ENCODE measurements at places on chromosomes 6 and 20.

- DNase-seq = no peak
Measured at GRCh38 chr20:51076786-51077685, 54.1 kb upstream of the KCNG1 start.

- DNase-seq = no peak
Measured at GRCh38 chr6:132648356-132648755, 10.6 kb downstream of the TAAR1 start.

GRCh38 chr20:1391640-1392442 is 1.0 kb downstream of the FKBP1A start:
- DNase-seq = no peak

GRCh38 chr6:166019214-166019613 is 148.4 kb downstream of the TBXT start:
- no peak for DNase-seq

DNA sequence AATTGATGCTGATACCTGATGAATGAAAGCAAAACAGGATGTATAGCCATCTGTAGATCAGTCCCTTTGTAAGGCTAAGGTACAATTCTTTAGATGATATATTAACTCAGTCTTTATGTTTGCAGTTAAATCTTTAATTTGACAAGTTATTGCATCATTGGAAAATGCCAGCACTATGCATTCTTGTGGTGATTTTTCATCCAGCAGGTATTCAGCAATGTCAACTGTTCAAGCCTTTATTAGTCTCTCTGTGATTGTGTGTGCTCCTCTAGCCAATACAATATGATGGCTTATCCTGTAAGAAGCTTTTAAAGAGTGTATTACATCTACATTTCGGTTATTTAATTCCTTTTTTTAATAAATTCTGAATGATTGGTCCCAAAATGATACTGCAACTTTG is 34.3 kb downstream of the HLA-DMB start:
- DNase-seq = no peak

DNA sequence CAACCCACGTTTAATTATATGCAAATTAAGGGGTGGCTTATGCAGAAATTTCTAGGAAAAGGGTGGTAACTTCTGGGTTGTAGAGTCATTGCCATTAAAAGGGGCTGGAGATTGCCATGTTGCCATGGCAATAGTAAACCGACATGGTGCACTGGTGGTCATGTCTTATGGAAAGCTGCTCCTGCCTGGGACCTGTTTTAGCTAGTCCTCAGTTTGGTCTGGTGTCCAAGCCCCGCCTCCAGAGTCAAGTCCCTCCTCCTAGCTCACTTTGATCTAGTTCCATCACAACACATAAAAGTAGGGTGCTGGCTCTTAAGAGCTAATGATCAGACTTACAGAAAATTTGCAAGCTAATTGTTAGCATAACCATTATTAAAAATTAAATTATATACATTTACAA is 5.3 kb downstream of the SLC22A2 start:
- no peak for DNase-seq

GRCh38 chr6:125469915-125470314 is 168.1 kb upstream of the HDDC2 start:
- no peak for DNase-seq

DNA sequence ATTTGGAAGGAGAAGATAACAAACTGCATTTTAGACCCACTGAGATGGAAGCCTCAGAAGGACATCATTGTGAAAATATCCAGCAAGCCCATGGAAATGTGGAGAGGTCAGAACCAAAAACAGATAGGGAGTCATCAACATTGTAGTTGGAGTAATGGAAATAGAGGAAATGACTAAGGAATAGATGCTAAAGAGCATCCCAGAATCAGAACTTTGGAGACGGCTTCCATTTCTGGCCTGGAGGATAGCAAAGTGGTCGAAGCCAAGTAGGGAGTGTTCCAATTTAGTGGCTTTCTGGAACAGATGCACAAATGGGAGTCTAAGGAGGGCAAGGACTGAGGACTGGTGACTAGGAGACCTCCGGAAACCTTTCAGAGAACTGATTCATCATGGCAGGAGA is 3.6 kb downstream of the BEND6 start:
- no peak for DNase-seq

GRCh38 chr6:169269180-169270076 is 15.8 kb upstream of the THBS2 start:
- DNase-seq = peak; percentile 23

DNA sequence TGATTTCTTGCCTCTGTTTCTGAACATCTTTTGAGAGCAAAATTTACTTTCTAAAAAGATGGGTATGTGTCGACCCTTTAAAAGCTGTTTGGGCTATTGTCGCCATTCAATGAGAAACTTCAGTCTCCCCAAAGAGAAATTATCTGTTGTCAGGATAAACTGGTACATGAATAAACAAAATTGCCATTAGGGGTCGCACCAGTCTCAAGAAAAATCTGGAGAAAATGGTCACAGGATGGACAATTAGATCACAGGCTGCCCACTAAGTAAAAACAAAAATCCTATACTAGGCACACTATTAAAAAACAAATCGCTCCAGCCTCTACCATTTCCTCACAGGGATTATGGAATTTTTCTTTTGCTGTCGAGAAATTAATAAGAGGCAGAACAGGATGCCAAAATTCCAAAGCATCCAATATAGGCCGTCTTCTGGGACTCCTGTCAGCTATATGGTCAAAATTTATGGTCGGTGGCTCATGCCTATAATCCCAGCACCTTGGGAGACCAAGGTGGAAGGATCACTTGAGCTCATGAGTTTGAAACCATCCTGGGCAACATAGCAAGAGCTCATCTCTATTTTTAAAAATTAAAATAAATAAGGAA is 5.5 kb upstream of the HLA-E start:
- no peak for DNase-seq

GRCh38 chr6:46699970-46700369 is 12.3 kb downstream of the TDRD6 start:
- DNase-seq = no peak

DNA sequence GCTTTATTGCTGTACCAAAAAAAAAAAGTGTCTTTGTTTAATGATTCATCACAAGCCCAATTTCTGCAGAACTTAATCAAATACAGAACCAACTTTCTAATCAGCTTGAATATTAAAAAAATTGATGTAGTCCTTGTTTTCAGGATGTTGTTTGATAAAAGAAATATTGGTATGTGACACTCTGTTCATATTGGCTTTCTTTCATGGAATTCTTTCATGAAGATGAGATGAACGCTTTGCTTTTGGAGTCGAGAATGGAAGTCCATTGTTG is 184.3 kb downstream of the ZNF217 start:
- DNase-seq = no peak

DNA sequence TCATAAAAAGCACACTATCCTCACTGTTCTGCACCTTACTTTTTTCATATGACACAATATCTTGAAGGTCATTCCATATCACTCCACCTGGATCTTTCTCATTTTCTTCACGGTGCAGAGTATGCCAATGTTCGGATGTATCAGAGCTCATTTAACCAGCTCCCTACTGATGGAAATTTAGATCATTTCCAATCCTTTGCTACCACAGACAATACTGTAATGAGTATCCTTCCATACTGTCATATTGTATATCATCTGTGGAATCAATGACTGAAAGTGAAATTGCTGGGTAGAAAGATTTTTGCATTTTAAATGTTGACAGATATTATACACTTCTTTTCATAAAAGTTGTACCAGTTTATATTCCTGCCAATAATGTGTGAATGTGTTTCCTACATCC is 2.2 kb upstream of the RAB44 start:
- DNase-seq = no peak

DNA sequence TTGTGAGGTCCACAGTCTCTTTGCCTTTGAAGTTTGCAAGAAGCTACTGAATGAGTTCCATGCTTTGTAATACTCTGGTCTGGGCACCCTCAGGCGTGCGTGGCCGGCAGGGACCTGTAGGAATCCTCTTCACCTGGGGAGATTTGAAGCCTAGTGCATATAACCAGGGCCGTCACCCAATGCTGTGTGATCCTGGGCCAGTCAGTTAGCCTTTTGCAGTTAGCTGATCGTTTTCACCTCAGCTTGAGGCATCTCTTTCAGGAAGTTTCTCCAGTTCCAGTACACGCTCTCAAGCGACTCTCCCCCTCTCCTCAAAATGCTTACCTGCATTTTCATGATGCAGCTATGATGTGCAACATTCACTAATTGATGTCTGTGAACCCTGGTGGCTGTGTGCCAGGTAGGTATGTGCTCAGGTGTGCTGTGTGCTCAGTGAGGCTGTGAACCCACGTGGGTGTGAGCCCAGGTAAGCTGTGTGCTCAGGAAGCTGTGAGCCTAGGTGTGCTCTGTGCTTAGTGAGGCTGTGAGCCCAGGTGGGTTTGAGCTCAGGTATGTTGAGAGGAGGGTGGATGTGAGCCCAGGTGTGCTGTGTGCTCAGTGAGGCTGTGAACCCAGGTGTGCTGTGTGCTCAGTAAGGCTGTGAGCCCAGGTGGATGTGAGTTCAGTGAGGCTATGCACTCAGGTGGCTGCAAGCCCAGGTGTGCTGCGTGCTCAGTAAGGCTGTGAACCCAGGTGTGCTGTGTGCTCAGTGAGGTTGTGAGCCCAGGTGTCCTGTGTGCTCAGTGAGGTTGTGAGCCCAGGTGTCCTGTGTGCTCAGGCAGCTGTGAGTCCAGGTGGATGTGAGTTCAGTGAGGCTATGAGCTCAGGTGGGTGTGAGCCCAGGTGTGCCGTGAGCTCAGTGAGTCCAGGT is 120.4 kb downstream of the PHACTR3 start:
- no peak for DNase-seq

DNA sequence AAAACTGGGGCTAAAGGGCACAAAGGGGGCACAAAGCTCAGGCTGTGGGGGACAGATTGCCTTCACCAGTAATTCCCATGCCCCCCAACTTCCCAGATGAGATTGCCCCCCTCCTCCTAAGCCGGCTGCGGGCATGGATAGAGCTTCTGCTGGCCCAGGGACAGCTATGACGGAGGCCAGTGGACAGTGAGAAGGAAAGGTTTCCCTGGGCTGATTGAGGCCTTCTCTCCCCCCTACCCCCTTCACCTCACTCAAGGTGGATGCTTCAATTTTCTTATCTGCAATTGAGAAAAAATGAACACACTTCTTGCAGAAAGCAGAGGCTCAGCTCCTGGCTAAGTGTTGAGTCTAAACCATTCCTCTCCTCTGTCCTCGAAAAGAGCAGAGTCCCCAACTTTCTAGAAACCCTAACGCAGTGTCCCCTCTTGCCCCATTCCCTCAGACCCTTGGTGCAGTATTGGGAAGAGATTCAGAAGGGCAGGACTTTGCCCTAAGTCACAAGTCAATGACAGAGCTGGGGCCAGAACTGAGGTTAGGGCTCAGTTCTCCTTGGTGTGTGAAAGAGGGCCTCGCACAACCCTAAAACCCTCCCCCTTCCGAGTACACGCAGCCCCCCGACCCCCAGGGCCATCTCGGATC is 808 bp downstream of the SDC4 start:
- no peak for DNase-seq

DNA sequence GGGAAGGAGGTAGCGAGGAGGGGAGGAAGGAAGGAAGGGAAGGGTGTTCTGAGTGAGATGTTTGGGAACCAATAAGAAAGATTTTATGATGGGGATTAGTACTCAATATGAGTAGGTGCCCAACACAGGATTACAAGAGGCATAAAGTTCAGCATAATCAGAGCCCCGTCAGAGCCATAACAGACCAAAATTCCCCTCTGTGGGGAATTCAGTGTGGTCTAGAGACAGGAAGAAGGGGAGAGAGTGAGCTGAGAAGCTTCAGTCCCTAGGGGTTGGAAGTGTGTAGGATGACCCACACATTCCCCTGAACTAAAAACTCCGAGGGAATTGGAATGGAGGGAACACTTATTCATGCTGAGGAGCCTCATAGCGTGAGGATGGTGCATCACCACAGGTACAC is 160.3 kb upstream of the SASH1 start:
- DNase-seq = no peak

- DNase-seq = no peak
Measured at GRCh38 chr6:22112461-22112860, 184.4 kb downstream of the PRL start.

- DNase-seq = no peak
Measured at GRCh38 chr6:159416891-159417560, 247.8 kb downstream of the FNDC1 start.

GRCh38 chr6:16256781-16257180 is 18.4 kb downstream of the GMPR start:
- no peak for DNase-seq

GRCh38 chr6:96841345-96841744 is 4.1 kb upstream of the GPR63 start:
- no peak for DNase-seq

- no peak for DNase-seq
Measured at GRCh38 chr6:127332383-127332961, 10.9 kb downstream of the ECHDC1 start.

GRCh38 chr6:139390447-139390846 is 16.0 kb upstream of the CITED2 start:
- DNase-seq = no peak

DNA sequence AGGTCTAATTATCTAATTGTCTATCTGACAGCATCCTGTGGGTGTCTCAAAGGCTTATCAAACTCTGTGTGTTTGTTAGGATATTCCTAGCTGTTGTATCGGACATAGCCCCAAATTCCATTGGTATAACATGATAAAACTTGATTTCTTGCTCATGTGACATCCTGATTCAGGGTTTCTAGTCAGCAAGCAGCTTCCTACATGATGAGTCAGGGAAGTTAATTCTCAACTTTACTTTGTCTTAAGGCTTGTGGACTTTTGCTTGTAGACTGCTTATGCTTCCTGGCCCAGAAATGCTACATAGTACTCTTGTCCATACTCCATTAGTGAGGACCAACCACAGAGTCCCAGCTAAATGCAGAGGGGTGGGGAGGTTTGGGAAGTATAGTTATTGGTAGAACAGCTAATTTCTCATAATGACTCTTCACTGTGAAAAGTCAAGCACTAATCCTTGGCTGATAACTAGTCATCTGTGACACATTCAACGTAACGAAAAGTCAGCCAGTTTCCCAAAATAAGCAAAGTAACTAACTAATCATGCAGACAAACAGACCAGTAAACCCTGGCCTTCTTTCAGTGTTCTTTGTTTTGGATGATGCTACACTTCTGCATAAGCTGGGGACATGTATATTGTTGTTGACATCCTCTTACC is 25.8 kb downstream of the NKAIN2 start:
- DNase-seq = no peak

All from ecto neural progenitor cell (in vitro differentiated cells).